ENCODE measurements at places on chromosomes 4 and X.

- DNase-seq: no peak
Measured at GRCh38 chr4:127558489-127559407, 74.0 kb upstream of the INTU start.

DNA sequence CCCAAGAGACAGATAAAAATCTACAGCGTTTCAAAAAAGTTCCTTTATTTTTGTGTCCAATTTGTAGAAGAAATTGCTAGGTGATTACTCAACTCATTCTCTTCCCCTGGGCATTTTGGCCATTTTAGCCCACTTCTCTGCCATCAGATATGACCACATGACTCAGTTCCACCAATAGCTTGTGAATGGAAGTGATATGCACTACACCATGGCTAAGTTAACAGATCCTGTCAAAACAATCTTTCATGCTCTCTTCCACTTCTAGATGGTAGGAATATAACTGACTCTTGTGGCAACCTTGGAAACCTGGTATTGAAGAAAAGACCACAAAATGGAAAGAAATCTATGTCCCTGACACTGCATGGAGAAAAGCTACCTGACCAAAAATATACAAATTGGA lies 26.2 kb upstream of the FREM3 start:
- DNase-seq: no peak

- peak; percentile 29 for DNase-seq
Measured at GRCh38 chrX:107448998-107449835, at the start of gene FRMPD3. Gene FRMPD3 (plus strand): TSS chrX:107449652. CDS start chrX:107526589, 76,937 bp downstream.

GRCh38 chr4:93645120-93645519 lies 183.4 kb upstream of the ATOH1 start:
- DNase-seq: no peak

- no peak for DNase-seq
Measured at GRCh38 chr4:16048619-16049419, 35.0 kb downstream of the PROM1 start.

DNA sequence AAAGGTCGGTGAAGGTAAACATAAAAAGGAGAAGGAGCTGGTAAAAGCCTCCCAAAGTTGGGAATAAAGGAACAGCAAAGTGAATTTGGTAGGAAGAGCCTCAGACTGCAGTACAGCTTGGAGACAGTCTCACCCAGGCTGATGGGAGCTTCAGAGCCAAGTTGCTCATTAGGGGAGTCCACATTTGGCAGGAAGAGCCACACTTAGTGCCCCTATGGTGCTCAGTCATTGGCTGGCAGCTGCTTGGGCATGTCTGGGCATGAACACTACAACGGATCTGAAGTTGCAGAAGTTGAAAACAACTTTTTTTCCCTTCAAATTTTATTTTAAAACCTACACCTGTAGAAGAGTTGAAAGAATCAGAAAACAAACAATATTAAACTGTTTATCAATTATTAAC lies 2497.3 kb downstream of the ARAP2 start:
- DNase-seq: no peak

DNA sequence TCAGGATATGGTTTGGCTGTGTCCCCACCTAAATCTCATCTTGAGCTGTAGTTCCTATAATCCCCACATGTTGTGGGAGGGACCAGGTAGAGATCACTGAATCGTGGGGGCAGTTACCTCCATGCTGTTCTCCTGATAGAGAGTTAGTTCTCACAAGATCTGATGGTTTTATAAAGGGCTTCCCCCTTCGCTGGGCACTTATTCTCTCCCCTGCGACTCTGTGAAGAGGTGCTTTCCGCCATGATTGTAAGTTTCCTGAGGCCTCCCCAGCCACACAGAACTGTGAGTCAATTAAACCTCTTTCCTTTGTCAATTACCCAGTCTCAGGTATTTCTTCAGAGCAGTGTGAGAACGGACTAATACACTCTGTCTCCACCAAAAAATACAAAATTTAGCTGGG lies 291.9 kb downstream of the BCOR start:
- no peak for DNase-seq

DNA sequence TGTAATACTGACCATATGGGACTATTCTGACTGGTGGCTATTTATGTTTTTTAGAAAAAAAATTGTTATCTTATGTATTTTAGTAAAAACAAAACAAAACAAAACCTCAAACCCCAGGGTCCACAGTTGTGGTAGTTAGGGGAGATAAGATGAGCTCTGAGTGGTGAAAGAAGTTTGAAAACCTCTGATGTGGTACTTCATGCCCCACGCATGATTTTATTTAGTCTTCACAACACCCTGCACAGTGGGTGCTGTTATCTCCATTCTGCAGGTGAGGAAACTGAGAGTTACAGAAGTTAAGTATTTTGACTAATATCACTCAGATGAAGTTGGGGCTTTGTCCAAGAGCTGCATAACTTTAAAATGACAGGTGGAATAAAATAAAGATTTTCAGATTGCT lies 230.6 kb upstream of the TRPC5 start:
- no peak for DNase-seq

DNA sequence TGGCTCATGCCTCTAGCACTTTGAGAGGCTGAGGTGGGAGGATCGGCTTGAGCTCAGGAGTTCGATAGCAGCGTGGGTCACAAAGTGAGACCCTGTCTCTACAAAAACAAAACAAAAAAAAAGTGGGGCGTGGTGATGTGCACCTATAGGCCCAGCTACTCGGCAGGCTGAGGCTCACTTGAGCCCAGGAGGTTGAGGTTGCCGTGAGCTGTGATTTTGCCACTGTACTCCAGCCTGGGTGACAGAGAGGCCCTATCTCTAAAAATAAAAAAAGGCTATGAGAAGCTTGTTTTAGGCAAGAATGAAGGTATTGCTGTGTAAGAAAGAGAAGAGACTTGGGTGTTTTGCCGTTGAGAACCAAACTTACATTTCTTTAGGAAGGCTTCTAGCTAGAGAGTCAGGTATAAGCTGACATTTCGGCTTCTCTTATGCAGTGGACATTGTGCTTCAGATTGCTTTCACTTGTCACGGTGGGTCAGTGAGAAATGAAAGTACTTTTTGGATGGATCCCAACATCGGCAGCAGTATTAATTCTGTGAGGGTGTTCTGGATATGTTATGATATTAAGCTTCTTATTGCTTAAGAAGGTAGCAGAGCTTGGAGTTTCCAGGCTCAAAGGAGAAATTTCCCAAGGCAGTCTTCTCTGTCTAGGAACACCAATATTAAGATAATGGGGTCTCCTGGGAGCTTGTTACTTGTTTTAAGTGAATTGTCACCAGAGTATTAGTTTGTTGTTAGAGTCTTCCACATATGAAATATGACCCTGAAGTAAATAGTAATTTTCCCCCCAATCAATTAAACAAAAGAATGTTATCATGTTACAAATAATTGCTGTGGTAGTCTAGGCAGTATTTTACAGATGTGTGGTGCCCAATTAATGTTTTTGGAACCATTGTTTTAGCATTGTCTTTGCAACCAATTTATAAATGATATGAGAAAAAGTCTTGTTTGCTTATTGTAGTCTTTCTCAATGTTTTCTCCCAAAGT lies 17.6 kb downstream of the TMEM131L start:
- DNase-seq: no peak

DNA sequence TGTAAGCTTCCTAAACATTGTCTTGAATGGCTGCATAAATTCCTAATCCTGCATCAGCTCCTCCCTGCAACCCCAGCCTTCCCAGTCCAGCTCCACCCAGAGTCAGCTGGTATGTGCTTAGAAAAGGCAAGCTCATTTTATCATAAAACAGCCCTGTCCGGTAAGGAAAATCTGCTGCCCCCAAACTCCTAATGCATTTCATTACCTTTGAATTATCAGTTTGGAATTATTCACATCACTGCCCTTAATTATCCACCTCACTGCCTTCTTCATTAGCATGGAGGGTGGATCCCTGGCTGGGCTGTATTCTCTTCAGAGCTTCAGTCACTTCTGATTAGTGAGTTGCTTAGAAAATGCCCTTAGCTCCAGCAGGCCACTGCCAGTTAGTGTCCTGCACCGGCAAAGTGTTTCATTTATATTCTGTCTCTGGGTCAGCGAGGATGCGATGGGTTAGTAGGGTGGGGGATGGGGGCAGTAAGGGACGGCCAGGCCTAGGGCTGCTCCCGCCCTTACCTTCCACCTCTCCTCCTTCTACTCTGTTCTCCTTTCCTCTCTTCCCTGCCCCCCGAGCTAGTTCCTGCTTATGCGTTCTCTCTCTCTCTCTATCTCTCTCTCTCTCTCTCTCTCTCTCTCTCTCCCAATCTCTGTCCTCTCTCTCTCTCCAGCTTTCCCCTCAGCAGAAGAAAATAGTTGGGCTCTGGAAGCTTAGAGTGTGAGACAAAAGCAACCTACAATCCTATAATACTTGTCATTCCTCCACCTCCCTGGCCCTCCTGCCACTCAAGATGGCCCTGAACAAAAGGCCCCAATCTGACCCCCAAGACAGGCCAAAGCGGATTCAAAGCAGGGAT lies 174.8 kb upstream of the KLF3 start:
- DNase-seq: no peak

DNA sequence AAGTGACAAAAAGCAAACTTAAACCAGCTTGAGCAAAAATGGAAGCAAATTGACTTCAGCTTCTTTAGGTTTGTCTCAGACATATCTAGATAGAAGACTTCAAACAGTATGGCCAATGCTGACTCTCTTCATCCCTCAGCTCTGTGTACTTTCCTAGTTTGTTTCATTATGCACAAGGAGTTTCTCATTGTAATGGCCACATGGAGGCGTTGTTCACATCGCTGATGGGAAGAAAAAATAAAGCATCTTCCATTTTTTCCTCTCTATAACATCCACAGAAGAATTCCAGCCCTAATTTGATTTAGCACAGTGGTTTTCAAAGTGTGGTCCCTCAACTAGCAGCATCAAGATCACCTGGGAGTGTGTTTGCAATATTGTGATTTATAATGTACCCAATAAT lies 397.5 kb upstream of the PRKX start:
- DNase-seq: no peak

- DNase-seq: no peak
Measured at GRCh38 chr4:152351080-152351479, 184.8 kb downstream of the FBXW7 start.

DNA sequence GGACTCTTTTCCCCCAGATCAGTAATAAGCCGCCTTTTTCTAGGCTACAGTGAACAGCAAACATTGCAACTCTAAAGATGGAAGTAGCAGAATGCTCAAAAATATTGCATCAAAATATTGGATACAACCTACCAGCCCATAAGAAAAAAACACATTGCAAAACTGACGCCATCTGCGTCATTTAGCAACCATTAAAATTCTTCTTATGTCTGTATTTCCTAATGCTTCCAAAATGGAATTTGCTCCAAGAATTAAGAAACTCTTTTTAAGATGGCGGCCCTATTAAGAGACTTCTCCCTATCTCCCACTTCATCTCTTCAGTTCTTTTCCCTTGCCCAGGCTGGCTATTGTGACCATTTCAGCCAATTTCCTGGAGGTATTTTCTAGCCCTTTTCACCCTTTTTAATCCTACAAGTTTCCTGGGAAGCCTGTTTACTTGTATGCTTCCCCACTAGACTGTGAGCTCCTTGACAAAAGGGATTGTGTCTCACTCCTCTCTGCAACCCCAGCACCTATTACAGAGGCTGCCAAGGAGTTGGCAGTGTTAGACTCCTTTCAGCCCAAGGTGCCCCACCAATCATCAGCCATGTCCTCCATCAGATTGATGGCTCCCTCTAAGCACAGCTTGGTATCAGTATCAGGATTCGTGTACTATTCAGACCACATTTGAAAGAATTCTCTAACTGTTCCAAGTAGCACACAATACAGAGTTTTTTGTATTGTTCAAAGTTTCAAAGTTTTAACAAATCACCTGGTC lies 4.4 kb downstream of the GPC3 start:
- no peak for DNase-seq

DNA sequence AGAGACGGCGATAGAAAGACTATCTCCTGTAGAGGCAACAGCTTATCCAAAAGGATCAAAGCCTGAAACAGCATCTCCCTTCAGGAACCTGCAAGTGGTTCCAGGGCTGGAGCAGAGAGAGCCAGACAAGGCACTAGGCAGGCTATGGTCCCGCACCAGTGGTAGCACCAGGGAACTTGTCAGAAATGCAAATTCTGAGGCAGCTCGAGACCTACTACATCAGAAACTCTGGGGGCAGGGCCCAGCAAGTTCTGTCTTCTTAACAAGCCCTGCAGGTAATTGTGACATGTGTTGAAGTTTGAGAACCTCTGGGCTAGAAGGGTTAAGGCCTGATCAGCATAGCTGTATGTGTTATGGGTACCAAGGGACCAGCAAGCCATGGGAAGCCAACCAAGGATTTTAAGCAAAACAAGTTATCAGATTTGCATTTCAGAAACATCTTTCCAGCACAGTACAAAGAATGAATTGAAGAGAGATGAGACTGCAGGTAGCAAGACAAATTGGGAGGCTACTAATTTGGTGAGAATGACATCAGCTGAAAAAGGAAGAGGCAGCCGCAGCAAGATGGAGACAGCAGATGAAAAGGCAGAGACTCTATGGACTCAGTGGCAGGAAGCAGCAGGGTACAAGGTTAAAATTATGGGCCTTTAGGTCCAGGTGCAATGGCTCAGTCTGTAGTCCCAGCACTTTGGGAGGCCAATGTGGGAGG lies 139.7 kb downstream of the TSPAN5 start:
- DNase-seq: no peak

DNA sequence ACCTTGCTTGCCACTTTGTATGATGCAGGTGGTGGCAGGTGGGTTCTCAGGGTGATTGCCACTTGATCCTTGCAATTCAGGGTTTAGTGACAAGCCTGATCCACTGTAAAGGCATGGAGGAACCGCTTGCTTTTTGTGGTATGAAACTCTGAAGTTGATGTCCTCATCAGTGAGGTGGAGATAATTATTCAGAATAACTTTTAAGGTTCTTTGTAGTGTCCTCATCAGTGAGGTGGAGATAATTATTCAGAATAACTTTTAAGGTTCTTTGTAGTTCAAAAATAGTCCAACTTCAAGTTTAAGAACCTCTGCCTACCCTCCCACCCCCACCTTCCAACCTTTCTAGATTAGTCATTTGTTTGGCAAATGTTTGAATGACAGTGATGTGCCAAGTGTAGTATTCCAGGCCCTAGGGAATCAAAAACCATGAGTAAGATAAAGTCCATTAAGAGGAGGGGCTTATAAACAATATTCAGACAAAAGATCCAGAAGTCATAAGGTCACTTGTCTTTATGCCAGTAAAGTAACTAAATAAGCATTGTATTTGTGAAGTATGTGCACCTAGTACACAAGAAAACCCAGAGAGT lies 51.2 kb downstream of the DCUN1D4 start:
- no peak for DNase-seq

- no peak for DNase-seq
Measured at GRCh38 chrX:1909419-1910206, 294.8 kb downstream of the ASMT start.

DNA sequence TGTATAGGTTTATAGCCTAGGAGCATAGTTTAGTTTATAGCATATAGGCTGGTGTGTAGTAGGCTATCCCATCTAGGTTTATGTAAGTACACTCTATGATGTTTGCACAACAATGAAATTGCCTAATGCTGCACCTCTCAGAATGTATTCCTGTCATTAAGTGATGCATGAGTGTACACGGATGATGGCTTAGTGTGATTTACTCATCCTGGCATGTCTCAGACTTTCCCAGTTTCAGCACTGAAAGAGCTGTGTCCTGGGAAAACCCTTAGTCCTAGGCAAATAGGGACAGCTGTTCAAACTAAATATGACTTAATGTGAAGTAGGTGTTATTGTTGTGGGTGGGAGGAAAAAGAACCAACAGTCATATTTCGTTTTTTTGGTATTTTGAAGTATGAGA lies 264.9 kb upstream of the MAGEB18 start:
- DNase-seq: no peak
